Skeletal muscle tissue (tissue), 5 donors: ENCODE measurements at places on chromosomes 4 and X. TPM values are rescaled to one million over a fixed set of nuclear protein-coding genes. Genes with fewer than 3 reads are reported as not detected.

PNMA6A gene
- total RNA-seq: 3.7 TPM

C1QTNF7 gene
- total RNA-seq: 2.1 TPM

UGT2B17 gene
- total RNA-seq: not detected

ASB9 gene
- total RNA-seq: 3.7 TPM

MYOZ2 gene
- 94.5 TPM for total RNA-seq

ADH6 gene
- not detected for total RNA-seq

FMR1NB gene
- total RNA-seq: not detected
